ENCODE measurements at places on chromosomes 7 and 10.

DNA sequence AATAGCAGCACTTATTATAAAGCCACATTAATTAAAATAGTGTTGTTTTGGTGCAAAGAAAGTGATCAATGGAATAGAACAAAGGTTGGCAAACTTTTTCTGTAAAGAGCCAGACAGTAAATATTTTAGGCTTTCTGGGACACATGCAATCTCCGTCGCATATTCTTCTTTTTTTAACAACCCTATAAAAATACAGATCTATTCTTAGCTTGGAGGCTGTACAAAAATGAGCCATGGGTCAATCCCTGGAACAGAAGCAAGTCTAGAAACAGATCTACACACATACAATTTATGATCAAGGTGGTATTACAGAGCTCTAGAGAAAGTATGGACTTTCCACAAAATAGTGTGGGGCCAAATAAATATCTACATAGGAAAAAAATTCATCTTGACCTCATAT, 71.8 kb downstream of the ARHGAP21 start:
- DNase-seq = no peak

GRCh38 chr10:6416892-6417512, 163.1 kb downstream of the PRKCQ start:
- peak; percentile 27 for DNase-seq

- DNase-seq = no peak
Observed at GRCh38 chr10:45227042-45227441, 88.4 kb downstream of the OR13A1 start.

- DNase-seq = no peak
Observed at GRCh38 chr10:60973086-60973485, 29.1 kb upstream of the RHOBTB1 start.
